ENCODE measurements at places on chromosomes 16 and 17.

GRCh38 chr16:76023835-76024234 lies 253.4 kb upstream of the CNTNAP4 start:
- DNase-seq: no peak

- no peak for DNase-seq
Observed at GRCh38 chr17:80960797-80961452, 30.7 kb upstream of the CHMP6 start.

DNA sequence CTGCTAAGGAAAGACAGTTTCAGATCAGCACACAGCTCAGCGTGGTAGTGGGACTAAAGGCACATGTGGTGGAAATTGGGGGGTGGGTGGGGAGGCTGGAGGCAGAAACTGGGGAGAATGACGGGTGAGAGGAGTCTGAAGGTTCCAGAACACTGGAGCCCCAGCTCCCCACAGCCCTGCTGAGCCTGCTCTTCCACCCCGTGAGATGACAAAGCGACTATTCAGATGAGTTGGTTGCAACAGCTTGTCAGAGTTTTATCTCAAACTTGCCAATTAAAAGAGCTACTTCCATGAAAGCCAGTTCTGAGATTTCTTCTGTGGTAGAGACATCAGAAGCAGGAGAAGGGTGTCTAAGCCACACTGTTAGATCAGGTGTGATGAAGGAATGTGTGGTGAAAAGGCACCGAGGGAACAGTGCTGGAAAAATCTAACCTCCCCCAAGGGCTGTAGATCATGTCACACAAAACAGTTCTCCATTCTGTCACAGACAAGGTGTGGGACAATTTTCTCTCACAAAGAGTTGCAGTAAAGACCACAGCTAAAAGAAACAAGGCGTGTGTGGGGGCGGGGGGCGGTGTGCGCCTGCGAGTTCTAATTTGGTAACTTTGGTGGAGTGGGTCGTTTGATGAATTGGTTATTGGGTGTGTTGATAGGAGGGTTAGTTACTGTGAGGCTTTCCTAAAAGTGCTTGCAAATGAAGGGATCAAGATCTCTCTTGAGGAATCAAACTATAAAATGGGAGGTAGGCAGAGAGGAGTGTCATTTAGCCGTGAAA lies 39.0 kb downstream of the CCDC182 start:
- DNase-seq: no peak

- DNase-seq: no peak
Observed at GRCh38 chr17:69098625-69099024, 37.9 kb upstream of the ABCA9 start.

DNA sequence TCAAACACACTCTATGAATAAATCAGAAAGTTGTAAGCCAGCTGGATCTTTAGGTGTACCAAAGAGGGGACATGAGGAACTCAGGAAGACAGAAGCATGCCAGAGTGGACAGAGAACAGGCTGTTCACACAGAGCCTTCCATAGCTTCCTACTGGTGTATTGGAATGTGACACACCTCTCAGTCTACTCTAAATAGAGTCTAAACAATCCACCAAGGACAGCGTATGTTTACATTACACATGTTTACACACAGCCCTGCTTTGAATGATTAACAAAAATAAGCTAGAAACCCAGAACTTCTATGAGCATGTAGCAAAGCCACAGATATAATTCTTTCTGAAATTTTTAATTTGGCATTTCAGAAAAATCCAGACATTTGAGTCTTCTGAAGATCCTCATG lies 1279.0 kb upstream of the CDH8 start:
- DNase-seq: no peak

DNA sequence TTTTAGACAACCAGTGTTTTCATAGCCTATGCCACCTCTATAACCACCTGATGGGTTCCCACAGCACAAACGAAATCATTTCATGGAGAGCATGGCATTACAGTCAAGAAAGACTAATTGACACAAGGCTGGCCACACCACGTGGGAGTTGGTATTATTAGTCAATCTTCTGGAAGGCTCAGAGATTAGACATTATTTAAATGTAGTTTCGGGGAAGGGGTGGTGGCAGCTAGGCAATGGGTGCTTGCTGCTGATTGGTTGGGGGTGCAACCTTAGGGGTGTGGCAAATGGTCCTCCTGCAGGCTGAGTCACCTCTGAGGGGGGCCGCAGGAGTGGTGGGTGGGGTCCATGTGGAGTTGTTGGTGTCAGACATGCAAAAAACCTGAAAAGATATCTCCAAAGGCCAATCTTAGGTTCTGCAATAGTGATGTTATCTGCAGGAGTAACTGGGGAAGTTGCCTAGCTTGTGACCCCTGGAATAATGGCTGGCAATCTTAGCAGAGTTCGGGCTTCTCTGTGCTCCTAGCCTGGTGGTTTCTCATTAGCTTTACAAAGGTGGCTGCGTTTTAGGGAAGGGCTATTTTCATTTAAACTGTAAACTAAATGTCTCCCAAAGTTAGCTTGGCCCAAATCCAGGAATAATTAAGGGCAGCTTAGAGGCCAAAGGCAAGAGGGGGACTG lies 4.6 kb downstream of the TEN1 start:
- no peak for DNase-seq

GRCh38 chr16:72552654-72553053 lies 380.7 kb upstream of the PMFBP1 start:
- DNase-seq: no peak

DNA sequence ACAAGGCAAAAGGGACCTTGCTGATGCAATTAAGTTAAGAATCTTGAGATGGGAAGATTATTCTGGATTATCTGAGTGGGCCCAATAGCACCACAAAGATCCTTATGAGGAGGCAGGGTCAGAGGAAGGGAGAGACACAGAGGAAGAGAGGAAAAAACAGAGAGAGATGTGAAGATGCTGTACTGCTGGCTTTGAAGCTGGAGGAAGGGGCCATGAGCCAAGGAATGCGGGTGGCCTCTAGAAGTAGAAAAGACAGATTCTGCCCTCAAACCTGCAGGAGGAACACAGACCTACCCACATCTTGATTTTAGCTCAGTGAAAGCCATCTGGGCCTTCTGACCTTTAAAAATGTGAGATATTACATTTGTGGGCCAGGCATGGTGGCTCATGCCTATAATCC lies 8.1 kb upstream of the CPSF4L start:
- DNase-seq: no peak

- no peak for DNase-seq
Observed at GRCh38 chr17:34398990-34399389, 36.0 kb upstream of the CCL1 start.

DNA sequence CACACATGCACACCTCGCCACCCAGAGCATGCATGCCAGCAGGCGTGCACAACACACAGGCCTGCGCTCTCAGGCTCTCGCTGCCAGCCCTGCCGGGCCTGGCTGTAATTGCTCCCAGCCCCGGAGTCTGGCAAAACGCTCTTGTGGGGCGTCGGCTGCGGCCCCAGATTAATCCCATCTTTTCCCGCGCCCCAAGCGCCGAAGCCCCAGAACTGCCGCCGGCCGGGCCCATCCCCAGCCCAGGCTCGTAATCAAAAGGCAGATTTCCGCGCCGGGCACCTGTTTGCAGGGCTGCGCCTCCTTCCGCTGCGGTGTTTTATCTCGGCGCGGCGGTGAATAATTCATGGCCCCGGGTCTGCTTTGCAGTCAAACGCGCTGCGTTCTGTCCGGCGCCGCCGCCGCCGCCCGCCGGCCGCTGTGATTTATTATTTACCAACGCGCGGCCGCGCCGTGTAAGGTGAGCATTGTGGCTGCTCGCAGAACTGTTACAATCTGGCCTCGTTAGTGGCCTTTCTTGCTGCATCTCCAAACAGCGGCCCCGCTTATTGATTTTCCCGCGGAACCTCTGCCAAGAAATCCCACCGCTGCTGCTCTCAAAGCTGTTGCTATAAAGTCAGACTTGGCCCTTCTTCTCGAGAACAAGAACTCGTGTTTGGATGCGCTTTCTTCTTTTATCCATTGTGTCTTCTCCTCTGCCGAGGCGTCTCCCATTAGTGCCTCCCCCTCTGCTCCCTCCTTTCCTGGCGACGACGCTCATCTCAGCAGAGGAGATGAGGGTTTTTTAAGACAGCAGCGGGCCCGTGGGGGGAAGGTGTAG lies 126.1 kb downstream of the IRX5 start:
- no peak for DNase-seq

- peak; percentile 16 for DNase-seq
Observed at GRCh38 chr16:57377080-57377841, 5.0 kb downstream of the CX3CL1 start.

GRCh38 chr16:55530316-55530856 lies 21.5 kb downstream of the LPCAT2 start:
- DNase-seq: no peak

- DNase-seq: no peak
Observed at GRCh38 chr16:88865742-88866141, 718 bp downstream of the PABPN1L start.

GRCh38 chr17:75720656-75721462 lies at the start of gene ITGB4:
ITGB4 (plus strand) TSS chr17:75721459; CDS start chr17:75724704, 3,245 bp downstream.
- DNase-seq: peak; percentile 41

DNA sequence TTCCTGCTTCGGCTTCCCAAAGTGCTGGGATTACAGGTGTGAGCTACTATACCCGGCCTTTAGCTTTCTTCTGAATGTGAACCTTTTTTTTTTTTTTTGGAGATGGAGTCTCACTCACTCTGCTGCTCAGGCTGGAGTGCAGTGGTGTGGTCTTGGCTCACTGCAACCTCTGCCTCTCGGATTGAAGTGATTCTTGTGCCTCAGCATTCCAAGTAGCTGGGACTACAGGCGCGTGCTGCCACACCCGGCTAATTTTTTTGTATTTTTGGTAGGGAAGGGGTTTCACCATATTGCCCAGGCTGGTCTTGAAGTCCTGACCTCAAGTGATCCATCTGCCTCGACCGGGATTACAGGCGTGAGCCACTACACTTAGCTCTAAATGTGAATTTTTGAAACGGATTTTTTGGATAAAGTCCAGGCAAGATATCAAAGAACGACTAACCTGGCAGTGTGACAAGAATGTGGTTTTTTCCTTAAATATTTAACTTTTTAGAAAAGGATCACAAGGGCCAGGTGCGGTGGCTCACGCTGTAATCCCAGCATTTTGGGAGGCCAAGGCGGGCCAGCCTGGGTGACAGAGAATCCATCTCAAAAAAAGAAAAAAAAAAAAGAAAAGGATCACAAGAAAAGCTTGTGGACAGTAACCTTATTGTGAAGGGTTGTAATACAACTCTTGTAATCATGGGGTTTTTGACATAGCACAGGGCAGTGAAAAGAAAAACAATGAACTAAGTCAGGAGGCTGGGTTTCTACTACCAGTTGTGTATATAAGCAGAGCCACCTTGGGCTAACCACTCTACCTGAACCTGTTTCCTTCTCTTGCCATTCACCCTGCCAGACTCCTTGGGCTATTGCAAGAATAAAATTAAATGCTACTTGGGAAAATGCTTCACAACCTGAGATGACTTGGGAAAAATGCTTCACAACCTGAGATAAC lies 6.2 kb downstream of the BRCA1 start:
- no peak for DNase-seq

DNA sequence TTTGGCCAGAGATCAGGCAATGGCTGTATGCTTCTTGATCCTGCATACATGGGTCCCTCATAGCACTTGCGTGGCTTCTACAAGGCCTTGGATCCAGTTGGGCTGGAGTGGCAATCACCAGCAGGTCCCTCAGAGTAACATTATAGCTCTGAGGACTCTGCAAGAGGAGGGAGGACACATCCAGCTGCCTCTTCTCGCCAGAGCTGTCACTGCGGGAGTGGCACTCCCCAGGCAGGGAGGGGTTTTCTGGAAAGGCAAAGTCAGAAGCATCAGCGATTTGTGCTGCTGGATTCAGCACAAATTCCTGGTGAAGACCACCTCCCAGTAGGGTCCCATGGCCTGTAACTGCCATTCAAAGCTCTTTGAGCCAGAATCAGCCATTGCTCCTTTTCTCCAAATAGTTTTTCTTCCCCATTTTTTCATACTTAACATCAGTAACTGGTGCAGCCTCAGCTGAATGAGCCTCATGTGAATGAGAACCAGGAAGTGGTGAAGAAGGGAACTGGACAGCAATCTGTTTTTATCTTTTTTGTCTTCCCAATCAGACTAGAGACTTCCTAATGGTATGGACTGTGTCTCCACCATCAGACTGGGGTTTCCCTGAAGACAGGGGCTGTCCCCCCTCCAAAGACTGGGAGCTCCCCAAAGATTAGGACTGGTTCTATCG lies 40.6 kb upstream of the HOXB13 start:
- DNase-seq: no peak

DNA sequence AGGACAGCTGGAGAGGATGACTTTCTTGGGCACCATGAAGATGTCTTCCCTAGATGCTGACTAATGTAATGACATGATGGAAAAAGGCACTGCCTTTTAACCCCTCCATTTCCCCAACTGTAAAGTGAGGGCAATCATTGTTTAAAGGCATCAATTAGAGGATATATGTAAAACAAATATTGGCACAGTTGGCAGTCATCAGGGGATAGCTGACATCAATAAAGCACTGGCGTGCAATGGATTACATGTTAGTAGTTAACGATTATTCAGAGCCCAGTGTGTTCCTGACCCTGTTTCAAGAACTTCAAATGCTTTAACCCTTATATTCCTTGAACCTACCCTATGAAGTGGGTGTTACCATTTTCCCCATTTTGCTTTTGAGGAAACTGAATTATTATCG lies 100.7 kb downstream of the TMEM114 start:
- no peak for DNase-seq

GRCh38 chr16:52786091-52786490 lies 239.1 kb upstream of the TOX3 start:
- no peak for DNase-seq

DNA sequence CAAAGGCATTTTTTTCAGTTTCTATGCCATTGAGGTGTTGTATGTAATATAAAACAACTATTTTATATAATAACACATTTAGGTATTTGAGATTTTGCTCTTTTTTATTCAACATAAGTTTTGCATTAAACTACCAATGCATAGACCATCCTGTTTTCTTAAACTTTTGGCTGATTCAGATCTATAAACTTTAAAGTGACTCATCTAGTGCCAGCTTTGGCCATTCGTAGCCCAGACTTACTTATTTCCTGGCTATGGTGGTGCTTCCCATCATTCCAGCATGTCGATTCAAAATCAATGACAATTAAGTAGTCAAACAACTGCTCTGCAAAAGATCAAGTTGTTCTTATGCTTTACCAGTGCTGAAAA lies 3.1 kb downstream of the ERI2 start:
- DNase-seq: no peak

GRCh38 chr16:1706386-1707192 lies 594 bp downstream of the MAPK8IP3 start:
- peak; percentile 58 for DNase-seq

GRCh38 chr17:75565066-75565465 lies 22.5 kb upstream of the MYO15B start:
- no peak for DNase-seq

DNA sequence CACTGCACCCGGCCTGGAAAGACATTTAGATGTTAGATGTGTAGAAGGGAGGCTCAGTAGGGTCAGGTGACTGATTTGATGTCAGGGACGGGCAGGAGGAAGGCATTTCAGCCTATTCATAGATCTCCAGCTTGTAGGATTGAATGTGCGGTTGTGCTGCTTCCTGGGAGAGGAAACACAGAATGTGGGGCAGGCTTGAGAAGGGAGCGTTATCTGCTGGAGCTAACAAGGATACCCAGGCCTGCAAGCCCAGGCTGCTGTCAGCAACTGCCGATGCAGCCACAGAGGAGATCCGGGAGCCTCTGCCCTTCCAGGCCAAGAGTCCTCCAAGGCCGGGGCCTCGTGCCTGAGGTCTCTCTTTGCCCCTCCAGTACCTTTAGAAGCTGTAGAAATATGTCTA lies 205.6 kb downstream of the SPECC1 start:
- no peak for DNase-seq
